Hematopoietic multipotent progenitor cell treated with erythropoietin and hydrocortisone succinate and interleukin-3 and kit ligand, for 6 days (in vitro differentiated cells): ENCODE measurements at places on chromosomes 6 and 20.

DNA sequence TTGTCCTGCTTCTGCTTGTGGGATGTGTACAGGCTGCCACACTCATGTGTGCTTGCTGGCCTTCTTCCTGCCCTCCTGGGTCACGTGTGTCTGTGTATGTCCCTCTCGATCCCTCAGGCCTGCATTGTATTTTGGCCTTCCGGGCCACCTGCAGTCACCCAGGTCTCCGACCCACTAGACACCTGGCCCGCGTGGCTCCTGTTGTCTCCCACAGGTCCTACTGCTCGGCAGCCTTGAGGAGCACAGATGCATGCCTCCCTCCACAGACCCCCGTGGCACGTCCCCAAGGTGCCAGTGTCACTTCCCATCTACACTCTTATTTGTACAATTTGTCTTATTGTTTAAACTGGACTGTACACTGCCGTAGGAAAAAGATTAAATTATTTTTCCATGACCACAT is 43.1 kb downstream of the FOXC1 start:
- no peak for DNase-seq

DNA sequence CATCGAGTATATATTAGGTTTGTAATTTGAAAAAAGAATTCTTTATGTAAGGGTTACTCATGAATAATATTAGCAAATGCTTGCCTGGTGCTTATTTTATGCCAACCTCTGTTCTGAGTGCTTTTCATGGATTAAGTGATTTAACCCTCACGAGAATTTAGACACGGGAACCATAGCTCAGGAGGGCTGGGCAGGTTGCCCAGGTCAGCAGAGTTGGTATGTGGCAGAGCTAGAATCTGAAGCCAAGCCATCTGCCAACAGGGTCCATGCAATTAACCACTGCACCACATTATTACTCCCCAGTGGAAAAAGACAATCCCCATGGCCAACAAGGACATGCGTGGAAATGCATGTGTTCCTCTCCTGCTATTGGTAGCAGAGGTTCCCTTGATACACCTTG is 345.6 kb downstream of the CDC5L start:
- DNase-seq = no peak

- DNase-seq = peak; percentile 61
Observed at GRCh38 chr20:57473246-57474048, 51.5 kb downstream of the CTCFL start.

DNA sequence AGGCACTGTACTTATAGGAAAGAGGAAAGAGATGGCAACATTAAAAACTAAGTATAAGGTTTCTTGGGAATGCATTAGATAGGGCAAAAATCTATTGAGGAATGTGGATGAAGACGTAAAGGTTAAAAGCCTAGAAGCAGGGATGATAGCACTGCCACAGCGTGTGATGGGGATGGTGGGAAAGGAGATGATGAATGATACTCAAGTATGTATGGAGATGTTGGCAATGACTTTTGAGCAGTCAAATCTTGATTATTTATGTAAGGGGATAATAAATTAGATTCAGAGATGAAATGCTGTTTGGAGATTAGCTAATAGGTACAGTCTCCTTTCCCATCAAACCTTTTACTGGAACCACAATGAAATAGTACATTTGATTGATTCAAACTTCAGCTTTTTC is 432.8 kb downstream of the GRIK2 start:
- no peak for DNase-seq

DNA sequence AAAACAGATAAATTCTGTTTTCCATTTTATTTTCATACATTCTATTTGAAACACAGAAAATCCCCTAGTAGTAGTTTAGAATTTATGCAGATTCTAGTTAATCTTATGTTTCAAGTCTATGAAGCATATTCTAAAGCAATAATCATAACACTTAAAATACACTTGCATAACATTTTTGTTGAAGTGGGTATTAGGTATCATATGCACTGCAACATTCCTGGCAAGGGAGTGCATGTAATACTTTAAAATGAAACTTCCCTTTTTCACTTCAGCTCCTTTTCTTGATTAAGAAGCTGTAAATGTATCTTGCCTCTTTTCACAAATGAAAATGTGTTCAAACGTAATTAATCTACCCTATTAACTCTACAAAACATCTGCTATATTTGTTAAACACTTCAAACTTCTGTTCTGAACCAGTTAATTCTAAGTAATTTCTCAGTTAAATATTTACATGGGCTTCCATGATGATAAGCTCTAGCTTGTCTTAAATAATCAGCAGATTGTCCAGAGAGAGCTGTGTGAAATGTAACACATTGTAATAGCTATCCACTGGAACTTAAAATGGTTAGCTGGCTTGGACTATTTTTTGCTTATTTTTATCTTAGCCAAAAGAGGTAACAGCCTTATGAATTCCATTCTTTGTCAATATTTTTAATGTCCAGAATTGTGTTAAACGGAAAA is 192.8 kb downstream of the COL19A1 start:
- DNase-seq = no peak

DNA sequence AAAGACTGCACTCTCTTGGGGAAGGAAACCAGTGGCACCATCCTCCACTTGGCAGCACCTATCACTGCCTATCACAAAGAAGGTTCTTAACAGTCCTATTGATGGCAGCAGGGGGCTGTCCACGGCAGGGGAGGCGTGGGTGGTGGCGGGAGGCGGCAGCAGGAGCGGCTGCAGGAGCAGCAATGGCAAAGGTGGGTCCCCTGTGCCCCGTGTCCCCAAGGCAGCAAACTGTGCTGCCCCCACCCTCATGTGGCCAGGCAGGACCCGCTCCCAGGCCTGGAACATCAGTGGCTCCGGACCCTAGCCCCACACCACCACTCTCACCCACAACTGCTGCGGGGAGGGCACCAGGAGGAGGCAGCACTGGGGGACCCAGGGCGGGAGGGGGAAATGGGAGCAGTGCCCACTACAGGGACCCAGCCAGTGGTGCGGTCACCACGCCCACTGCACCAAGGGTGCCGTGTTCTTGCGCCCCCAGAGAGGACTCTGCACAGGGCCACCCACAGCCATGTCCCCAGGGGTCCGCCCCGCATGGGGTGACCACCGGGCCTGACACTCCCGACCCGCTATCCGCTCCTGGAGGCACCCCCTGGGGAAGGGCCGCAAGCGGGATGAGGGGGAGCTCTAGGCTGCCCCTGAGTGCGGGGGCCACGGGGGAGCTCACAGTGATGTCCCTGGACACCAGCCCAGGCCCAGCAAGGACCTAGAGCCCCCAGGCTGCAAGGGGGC is 54.6 kb downstream of the GMDS start:
- DNase-seq = no peak

DNA sequence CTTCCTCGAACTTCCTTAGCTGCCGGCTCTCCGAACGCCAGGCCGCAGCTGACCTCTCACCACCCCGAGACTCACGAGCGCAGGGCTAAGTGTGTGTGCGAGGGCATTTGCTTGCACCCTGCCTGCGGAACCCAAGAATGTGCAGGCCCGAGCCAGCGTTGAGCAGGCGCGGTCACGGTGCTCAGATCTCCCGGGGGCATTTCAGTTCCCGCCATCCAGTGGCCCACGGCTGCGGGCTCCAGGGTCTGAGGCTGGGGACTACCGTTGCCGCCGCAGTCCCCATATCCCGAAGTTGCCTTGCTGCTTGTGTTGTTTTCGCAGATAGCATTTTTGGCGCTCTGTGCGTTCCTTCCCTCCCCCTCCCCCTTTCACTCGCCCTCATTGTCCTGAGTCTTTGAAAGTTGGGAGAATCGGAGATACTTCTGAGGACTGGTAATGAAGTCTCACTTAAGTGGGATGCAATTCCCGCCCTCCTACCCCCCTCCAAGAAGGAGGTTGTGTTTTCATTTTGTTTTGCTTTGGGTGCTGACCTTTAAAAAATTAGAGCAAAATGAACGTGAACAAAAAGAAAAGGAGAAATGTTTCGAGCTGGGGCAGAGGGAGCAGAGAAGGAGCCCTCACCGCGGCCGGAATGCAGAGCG is 1.7 kb downstream of the NR2E1 start:
- DNase-seq = no peak

DNA sequence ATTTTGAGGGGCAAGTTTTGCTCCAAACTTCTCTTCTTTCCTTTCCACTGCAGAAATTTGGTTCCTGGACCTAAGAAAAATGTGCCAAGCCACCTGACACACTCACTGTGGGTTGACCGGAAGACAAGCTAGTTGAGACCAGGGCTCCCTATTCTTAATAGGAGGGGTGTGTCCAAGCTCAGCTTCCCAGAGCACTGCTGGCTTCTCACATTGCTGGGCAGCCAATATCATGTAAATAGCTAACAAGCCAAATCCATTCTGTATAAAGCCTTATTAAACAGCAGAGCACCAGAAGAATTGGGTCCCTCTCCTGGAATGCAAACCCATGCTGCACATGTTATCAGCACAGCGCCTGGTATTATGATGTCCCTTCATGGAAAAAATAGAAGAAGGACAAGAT is 17.0 kb upstream of the SAMD3 start:
- no peak for DNase-seq

DNA sequence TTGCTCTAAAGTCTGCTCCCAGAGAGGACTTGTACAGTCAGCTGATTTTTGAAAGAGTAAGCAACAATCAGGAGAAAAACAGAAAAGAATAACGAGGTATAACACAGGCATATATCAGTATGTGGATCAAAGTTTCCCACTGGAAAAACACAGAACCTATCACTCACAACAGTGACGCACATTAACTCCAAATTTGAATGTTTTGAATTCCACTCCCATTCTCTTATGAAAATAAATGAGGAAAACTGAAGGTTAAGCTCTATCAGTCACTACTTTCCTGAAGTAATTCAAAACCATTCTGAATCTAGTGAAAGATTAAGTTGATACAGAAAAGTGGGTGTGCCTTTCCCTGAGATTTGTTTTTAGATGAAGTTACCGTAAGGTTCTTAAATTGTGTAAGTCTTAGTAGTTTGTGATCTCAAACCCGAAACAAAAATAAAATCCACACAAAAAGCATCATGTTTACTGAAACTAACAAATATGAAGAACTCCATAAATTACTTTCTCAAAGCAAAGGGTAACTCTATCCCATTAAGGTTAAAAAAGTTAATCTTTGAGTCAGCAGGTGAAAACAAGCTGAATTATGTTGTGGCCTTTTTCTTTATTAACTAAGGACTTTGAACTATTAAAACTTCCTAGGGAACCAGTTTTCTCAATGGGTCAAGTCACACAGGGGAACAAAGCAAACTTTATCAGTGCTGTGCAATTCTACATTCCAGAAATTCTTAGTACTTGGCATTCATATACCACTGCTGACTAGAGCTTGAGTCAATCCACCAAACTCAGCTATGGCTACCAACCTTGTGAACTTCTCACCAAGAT is 115.7 kb downstream of the OGFRL1 start:
- no peak for DNase-seq

GRCh38 chr6:14333556-14334305 is 216.2 kb downstream of the CD83 start:
- DNase-seq = no peak
